ENCODE measurements at places on chromosomes 1 and 21.

DNA sequence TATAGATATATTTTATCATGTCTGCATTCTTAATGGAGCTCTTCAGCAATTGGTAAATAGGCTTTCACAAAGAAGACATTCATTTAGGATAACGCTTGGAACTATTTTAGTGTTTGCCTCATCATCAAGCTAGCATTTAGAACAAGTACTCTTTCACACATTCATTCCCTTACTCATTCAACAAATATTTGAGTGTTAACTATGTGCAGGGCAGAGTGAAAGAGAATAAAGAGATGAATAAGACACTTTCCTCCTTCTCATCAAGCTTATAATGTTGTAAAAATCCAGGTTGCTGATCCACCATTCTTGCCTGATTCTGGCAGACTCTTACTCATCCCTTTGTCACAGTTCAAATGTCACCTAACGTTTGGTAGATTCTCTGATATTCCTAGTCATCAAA, 386.3 kb upstream of the BEND5 start:
- DNase-seq, result no peak

- no peak for DNase-seq
Measured at GRCh38 chr1:157944663-157945280, 48.7 kb upstream of the KIRREL1 start.

GRCh38 chr1:229253151-229253974, 17.5 kb upstream of the RAB4A start:
- no peak for DNase-seq

GRCh38 chr21:35217504-35218060, 168.5 kb upstream of the RUNX1 start:
- DNase-seq, result no peak

DNA sequence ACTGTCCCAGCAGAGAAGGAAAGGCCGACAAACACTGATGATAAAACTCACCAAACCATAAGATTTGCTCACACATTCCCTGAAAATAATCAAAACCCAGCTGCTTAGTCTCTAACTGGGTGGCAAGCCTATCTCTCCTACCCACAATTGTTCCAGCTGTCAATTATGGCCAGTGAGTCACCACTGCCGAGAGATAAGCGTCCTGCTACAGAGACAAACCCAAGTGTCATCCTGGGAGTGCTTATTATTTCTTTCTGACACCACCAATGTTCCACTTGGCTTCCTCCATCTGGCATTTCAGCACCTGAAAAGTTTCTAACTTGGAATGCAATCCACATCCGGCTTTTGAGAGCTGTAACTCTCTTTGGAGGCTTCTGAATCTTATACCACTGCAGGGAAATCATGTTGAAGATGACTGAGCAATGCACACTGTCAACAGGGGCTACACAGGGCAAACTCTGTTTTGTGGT, 51.5 kb upstream of the VAV3 start:
- no peak for DNase-seq

GRCh38 chr21:31795992-31796391, 64.1 kb upstream of the SCAF4 start:
- no peak for DNase-seq

GRCh38 chr1:13624526-13624925, 40.9 kb downstream of the PDPN start:
- no peak for DNase-seq

DNA sequence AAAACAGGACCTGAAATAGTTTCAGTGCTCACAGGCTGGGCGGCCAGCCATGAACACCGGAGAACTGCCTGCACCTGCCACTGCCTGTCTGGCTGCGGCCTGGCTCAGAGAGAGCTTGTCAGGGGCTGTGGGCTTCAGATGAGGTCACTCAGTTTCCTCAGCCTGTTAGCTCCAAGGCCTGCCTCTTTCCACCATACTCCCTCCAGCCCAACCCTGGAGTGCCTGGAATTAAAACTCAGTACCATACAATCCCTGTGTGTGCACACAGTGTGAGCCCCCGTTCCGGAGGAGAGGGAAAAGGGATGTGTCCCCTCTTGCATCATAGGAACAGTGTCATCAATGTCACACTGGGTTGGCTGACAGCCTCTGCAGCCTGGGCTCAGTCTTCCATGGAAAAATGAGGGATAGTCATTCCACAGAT, 16.2 kb downstream of the CACNA1S start:
- DNase-seq, result no peak

DNA sequence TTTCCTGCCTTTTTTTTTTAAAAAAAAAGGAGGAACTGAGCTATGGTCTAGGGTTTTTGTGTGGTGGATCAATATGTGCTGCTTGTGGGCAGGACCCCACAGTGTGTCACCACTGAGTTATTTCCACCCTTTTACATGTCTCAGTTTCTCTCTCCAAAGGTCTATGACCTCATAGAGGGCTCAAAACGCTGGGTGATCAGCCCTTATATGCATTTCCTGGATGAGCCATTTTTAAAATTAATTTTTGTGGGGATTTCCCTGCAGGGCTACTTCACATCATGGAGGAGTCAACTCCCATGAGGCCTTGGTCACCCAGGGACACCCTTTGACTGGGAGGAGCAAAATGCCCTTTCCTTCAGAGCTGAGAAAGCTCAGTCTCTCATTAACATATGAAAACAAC, 20.7 kb upstream of the HAO2 start:
- no peak for DNase-seq

DNA sequence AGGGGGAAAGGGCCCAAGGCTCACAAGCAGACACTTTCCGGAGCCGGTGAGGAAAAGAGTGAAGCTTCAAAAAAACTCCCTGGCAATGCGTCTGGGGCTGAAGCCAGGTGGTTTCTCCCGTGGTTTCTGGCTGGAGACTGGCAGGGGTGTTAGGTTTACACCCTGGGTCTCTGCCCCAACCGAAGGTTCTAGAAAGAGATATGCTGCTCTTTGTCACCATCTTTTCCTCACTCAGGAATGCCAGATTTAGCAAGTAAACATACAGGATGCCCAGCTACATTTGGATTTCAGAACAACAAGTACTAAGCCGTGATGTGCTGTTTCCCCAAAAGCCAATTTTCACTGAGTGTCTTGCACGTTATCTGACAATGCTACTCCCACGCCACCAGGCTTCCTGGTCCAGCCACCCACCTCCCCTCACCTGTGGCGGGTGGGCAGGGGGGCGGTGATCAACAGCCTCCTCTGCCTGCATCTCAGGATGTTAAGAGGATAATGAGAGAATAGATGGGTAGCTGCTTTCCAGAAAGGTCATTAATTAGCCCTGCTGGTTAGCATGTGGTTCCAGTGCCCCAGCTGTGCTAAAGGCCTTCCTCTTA, 69.6 kb upstream of the OLIG2 start:
- no peak for DNase-seq

- no peak for DNase-seq
Measured at GRCh38 chr1:48939042-48939441, 162.4 kb upstream of the BEND5 start.

DNA sequence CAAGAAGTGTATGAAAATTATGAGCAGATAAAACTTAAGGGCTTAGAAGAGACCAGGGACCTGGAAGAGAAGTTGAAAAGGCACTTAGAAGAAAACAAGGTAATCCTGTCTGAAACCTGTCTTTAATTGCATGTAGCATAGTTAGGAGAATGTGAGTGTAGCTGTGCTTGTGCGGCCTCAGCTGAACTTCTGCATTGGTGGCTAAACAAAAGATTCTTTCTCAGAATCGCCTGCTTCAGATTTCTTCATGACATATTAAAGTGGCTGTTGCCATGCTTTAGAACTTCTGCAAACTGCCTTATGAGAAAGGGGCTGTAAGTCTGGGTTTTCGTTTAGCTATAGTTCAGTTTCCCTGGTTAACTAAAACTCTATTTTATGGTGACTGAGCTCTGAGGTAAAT, 94.5 kb downstream of the VPS26C start:
- DNase-seq, result no peak

- DNase-seq, result no peak
Measured at GRCh38 chr1:73899311-73899710, 298.7 kb downstream of the LRRIQ3 start.

DNA sequence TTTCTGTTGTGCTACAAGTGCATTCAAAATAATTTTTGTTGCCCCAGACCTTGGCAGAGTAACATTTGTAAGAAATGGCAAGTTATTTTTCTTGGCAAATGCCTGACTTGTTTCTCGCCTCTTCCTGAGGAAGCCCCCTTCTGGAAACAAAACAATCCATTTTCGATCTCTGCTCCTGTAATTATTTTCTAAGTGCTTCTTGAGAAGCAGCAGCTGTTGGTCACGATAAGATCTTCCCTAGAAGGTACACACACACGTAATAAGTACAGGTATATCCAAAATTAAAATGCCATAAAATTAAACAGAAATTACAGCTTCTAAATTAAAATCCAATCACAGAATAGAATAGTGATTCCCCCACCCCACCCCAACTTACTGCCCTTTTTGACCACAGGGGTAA, 47.3 kb downstream of the LPGAT1 start:
- no peak for DNase-seq

GRCh38 chr21:43278359-43278758, 109.6 kb downstream of the CRYAA start:
- DNase-seq, result no peak

- DNase-seq, result no peak
Measured at GRCh38 chr1:40404670-40405462, 31.3 kb downstream of the SMAP2 start.

DNA sequence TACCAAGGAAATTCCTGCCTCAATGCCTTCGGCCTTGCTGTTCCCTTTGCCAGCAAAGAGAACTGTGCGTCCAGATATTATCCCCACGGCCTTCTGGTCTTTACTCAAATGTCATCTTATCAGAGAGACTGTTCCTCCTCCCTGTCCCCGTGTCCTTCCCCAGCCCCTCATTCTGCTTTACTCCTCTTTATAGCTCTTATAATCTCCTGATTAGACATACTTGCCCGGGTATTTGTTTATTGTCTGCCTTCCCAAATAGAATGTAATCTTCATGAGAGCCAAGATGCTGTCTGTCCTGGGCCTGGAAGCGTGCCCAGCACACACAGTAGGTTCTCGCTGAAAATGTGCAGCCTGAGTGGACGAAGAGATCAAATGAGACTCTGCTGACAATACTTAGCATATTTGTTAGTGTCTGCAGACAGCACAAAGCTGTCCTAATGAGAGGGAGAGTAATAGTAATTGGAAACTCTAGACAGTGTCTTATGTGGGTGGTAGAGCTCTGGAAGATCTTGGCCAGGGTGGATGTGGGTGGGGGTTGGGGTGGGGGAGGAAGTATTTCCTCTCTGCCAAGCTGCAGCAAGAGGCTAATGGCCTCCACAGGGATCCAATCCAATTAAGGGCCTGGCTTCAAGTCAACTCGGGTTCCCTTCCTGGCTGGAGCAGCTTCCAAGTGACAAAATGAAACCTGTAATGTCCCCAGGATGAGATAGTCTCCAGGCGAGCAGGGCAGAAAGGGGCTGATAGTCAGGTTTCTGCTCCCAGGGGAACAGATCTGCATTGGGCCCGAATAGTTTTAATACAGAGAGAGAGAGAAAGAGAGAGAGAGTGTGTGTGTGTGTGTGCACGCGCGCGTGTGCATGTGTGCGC, 9.5 kb upstream of the CLIC4 start:
- no peak for DNase-seq

GRCh38 chr1:115404911-115405310, 66.9 kb upstream of the NGF start:
- no peak for DNase-seq

- DNase-seq, result no peak
Measured at GRCh38 chr1:26697978-26698849, 2.4 kb downstream of the ARID1A start.

GRCh38 chr1:198167436-198167934, 10.7 kb downstream of the NEK7 start:
- no peak for DNase-seq

GRCh38 chr21:38388647-38389353, 109.5 kb downstream of the ERG start:
- no peak for DNase-seq

- no peak for DNase-seq
Measured at GRCh38 chr21:45293726-45294401, 6.2 kb upstream of the POFUT2 start.

DNA sequence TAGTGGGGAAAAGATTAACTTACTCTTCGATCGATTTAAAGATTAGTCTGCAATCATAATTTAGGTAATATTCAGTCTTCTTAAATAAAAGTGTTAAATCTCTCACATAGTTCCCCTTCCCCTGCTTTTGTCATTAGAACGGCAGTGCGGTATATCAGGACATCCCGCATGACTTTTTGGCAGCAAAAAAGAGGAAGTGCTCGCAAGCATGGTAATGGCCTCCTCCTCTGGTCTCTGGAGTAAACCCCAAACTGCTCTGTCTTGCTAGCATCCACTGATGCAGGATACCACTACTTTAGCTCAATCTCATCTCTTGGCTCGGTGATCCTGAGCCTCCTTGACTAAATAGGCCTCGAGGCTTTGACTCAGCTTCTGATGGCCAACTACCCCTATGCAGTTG, 78.7 kb upstream of the VAV3 start:
- DNase-seq, result no peak

- no peak for DNase-seq
Measured at GRCh38 chr1:224266105-224266914, 63.7 kb downstream of the NVL start.

- DNase-seq, result no peak
Measured at GRCh38 chr1:4327142-4327541, 327.3 kb upstream of the AJAP1 start.

- peak; percentile 65 for DNase-seq
Measured at GRCh38 chr1:204446413-204447111, 34.9 kb upstream of the PPP1R15B start.

DNA sequence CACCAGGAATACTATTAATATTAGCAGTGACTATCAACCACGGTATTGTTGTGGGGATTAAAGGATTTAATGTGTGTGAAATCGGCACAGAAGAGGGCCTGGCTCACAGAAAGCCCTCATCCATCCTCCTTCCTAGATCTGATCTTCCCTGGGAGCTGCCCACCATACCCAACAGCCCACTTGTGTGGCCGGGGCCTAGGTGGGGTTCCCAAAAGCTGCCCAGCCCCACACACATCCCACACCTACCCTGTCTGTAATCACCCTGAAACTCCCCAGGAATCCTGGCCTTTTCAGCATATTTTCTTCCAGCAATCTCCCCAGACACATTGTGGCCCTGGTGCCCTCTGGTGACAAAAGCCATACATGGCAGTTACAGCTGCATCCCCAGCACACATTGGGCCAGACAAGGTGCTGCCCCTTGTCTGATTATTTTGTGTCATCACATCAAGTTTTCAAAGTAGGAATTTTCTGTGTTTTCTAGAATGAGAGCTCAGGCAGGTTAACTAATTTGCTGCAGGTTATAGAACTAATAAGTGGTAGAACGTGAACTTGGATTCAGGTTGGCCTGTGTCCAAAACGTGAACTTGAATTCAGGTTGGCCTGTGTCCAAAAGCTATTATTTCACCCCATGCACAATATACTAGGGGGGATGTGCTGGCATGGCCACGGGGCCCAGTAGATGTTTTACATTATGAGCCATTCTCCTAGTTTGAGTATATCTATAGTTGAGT, 5.3 kb upstream of the SLC6A9 start:
- DNase-seq, result peak; percentile 51

DNA sequence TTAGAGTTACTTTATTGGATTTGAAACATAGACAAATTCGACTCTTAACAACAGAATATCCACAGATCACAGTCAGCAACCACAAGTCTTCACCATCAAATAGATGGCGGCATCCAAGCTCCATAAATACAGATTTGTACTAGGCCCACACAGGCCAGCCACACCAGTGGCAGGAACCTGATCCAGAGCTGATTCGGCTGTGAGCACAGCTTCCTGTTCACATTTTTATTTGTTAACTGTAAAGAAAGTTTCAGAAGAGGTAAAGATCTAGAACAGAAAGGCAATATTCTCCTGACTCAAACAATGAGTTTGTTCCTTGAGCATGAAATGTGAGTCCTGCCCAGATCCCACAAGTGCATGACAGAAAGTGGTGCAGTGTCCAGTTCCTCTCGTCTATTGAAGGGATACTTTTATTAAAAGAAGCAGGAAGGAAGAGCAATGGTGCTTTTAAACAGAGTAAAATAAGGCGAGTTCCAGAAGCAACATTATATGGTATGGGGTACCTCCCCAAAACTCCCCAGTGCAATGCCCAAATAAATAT, 205.8 kb downstream of the SLC45A1 start:
- DNase-seq, result no peak
